ENCODE measurements at places on chromosomes 2 and 18.

DNA sequence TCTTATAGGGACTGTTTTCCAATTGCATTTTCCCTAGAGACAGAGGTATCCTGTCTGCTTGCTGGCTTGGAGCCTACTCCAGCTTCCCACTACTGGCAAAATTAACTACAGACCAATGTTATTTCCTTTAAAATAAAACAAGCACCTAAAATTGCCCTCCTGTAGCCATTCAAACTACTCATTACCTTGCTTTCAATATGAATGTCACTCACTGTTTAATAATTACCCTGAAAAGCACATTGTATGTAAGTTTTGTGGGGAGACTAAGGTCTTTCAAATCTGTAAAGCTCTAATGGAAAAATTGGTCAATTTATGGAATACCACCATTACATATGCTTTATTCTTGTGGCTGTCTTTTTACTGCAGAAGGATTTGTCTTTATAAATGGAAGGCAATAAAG lies 87.3 kb downstream of the DOCK10 start:
- DNase-seq, result no peak

GRCh38 chr2:150292807-150293206 lies 194.7 kb downstream of the RND3 start:
- no peak for DNase-seq

- no peak for DNase-seq
These were observed 212.1 kb downstream of the DYSF start for GRCh38 chr2:71665168-71666093.

DNA sequence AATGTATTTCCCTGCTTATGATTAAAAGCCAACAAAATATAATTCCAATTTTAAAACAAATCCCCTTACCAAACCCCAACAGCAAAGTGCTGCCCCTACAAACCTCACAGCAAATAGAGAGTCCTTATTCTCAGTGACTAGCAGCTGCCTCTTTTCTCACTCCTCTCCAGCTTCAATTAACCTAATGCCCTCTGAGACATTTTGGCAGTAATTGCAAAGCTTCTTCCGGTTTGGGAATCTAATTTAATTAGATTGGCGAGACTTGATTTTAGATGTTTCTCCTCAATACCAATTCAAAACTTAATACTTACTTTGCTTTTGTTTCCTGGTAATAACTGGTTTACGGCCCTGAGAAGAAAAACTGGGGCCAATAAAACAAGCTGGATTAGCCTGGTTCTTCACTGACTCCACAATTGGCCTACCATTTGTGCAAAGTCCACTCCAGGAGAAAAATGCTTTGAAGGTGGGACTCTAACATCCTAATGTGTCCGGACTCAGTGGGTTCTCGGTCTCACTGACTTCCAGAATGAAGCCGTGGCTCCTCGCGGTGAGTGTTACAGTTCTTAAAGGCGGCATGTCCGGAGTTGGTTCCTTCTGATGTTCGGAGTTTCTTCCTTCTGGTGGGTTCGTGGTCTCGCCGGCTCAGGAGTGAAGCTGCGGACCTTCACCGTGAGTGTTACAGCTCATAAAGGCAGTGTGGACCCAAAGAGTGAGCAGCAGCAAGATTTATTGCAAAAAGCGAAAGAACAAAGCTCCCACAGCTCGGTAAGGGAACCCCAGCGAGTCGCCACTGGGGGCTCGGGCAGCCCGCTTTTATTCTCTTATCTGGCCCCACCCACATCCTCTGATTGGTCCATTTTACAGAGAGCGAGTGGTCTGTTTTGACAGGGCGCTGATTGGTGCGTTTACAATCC lies 52.8 kb downstream of the SLC35F5 start:
- no peak for DNase-seq

DNA sequence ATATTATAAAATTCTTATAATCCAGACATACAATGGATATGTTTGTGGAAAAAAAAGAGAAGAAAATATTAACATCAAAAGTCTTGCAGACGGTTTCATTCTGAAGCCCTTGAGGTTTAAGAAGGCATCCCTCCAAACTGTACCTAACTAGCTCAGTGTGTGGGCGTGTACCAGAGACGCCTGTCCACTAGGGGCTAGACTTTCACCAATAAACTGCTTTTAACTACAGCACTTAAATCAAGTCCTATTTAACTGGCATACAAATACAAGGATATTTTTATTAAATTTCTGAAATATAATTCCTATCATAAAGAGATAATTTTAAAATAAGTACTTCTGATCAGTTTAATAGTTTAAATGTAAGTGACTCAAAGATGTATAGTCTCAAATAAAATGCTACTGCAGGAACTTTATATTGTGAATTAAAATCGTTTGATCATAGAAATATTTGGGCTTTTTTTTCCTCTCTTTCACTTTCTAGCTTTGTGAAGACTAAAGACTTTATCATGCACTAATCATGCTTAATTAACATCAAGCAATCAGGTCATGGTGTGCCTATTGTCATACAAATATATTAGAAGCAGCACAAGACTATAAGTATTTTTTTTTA lies 437.7 kb downstream of the SATB2 start:
- DNase-seq, result no peak

- no peak for DNase-seq
These were observed 9.1 kb downstream of the AGXT start for GRCh38 chr2:240877460-240878340.

GRCh38 chr2:237875256-237876060 lies 16.0 kb downstream of the RAMP1 start:
- DNase-seq, result no peak

DNA sequence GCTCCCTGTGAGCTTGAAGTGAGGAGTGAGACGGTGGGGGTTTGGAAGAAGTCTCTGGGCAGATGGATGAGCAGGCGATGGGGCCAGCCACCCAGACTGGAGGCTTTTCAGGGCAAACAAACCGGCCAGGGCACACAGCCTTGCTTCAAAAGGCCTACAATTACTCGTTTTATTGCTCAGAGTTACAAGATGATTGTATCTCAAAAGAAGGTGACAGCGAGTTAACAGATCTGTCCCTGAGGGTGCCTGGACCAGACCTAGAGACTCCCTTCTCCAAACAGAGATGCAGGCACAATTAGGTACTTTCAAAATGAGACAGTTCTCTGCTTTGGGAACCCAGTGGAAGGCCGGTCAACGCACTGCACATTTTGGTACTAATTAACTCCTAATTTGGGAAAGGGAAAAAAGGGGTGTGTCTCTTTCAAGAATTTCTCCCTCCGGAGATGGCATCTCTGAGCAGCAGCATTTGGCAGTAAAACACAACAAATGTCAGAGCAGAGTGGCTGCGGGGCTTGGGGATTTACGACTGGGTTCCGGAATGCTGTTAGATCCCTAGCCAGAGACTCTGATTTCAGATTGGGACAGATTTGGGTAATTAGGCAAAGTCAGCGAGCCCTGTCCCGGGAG lies 226.7 kb downstream of the TTC32 start:
- no peak for DNase-seq

DNA sequence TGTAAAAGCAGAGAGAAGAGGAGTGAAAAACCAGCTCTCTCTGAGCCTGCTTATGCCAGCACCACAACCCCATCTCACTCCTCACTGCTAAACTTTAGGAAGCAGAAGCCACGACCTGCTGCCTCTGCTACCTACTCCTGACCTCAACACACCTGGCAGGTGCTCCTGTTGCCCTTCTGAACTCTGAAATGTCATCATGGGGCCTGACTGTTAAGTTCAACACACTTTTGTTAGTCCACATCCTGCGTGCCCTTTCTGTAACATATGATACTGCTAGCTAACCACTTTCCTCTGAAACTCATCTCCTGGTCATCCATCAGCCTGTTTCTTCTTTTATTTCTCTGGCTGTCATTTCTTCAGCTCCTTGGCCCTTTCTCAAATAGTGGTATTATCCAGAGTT lies 118.1 kb downstream of the EPB41L3 start:
- no peak for DNase-seq

DNA sequence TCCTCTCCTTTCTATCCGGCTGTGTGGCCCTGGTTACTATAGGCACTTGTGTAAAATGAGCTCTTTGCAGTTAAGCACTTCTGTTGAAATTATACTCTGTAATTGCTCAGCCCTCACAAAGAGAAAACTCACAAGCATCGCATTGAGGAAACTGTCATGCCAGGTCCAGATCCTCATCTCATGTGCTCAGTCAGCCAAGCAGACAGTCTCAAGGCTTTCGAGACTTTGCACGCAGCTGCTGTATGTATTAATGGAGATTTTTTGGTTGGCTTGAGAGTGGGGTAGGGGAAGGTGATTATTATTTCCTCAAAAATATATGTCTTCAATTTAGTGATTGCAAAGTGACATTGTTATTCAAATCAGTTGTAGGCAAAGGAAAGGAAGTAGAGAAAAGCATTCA lies 33.0 kb upstream of the PHLPP1 start:
- DNase-seq, result no peak

DNA sequence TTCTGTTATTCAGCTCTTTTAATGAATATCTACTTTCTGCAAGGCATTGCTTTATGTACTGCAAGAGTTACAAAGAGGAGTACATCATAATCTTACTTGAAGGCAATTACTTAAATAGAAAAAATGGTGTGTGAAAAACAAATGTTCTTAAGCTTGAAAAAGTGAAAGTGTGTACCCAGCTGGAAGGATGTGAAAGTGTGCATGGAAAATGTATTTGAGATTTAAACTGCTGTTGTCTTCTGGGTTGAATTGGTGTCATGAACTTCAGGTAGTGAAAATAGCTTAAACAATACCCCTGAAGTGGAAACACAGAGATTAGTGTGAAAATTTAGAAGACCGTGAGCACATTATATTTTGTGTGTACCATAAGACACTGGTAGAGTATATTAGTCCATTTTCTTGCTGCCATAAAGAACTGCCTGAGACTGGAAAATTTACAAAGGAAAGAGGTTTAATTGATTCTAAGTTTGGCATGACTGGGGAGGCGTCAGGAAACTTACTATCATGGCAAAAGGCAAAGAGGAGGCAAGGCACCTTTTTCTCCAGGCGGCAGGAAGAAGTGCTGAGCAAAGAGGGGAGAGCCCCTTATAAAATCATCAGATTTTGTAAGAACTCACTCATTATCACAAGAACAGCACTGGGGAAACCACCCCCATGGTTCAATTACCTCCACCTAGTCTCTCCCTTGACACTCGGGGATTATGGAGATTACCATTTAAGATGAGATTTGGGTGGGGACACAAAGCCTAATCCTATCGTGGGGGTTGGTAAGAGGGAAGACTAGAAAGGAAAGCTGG lies 38.8 kb downstream of the SCN2A start:
- DNase-seq, result no peak

- no peak for DNase-seq
These were observed 500.6 kb upstream of the MYT1L start for GRCh38 chr2:2831633-2832032.

DNA sequence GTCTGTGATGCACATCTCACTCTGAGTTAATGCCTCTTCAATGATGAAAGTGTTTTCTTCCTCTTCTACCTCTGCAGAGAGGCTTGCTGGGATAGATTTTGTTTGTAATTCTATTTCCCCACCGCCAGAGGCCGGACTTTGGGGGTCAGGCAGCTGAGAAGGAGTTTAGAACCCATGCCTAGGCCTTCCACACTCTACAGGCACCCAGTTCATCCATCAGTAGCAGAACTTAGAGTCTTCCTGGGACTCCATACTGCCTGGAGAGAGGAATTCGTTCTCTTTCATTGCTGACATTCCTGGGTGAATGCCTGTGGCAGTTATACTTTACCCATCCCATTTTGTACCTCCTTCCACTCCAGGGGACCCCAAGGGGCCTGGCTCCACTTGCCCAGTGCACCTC lies 9.1 kb downstream of the TPRKB start:
- DNase-seq, result no peak

- DNase-seq, result no peak
These were observed 338.0 kb downstream of the BCL11A start for GRCh38 chr2:60215386-60215901.

- DNase-seq, result no peak
These were observed 320.4 kb downstream of the CMPK2 start for GRCh38 chr2:6545336-6545735.

GRCh38 chr2:236012155-236012554 lies 156.0 kb downstream of the GBX2 start:
- no peak for DNase-seq

- DNase-seq, result no peak
These were observed 17.6 kb upstream of the GRP start for GRCh38 chr18:59202258-59202820.

- DNase-seq, result no peak
These were observed 379.9 kb upstream of the DSEL start for GRCh38 chr18:67896451-67896850.

GRCh38 chr2:39524061-39524460 lies 87.0 kb upstream of the MAP4K3 start:
- no peak for DNase-seq

- no peak for DNase-seq
These were observed 146.9 kb downstream of the ANKRD44 start for GRCh38 chr2:197163712-197164140.

DNA sequence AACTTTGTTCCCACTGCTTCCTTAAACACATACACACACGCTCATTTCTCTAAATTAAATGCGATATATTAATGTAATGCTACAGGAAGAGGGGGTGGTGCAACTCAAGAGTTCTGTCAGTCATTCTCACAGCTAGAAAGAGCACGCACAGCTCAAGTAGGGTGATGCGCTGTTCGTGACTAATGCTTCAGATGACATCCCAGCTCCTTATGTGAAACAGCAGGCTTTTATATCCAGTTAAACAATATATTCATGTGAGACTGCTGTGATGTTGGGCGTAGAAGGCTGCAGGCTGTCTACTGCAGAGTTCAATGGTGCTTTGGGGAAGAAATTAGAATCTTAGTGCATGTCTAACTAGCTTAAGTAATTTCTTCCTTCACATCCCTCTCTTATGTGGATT lies 912.6 kb upstream of the FSHR start:
- no peak for DNase-seq

DNA sequence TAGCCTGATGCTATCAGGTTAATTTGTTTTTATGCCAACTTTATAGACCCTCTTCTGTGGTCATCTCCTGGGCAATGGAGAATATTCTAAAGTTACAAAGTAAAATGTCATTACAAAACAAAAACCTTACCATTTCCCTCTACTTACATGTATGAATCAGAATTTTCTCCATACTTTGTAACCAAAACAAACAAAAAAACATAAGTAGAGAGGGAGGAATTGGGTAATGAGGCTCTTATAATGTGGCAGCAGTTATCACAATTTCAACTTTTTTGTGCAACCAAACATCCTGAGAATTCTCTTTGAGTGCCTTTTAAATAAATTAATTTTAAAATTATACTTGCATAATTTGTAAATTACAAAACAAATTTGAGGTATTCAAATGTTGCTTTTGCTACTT lies 332.8 kb downstream of the TXNL1 start:
- DNase-seq, result no peak

GRCh38 chr2:46379213-46380037 lies 82.2 kb downstream of the EPAS1 start:
- DNase-seq, result no peak

DNA sequence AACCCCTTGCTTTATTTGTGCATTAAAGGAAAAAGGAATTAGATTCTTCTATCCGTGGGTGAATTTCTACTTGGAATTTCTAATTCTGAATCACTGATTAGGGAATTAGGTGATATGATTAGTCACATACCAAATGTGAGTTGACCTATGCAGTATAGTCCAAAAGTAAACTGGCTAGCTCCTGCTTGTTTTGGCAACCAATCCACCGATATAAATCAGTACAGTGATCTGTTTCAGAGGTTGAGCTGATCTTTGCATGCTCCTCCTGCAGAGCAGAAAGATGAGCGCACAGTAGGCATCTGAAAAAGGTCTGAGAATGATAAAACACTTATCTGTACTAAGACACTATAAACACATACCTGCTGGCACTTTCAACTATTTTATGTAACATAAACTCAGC lies 86.6 kb downstream of the LRP1B start:
- no peak for DNase-seq

- no peak for DNase-seq
These were observed 436.4 kb upstream of the SALL3 start for GRCh38 chr18:78543201-78543725.

All from cerebellar nuclear complex (tissue), 1 donor.